Activated T-helper 1 cell treated with Interleukin-2 at 50 U/mL for 16 hours (primary cell): ENCODE measurements at places on chromosomes 2 and 18.

GRCh38 chr2:6368281-6368680 lies 497.4 kb downstream of the CMPK2 start:
- no peak for DNase-seq

DNA sequence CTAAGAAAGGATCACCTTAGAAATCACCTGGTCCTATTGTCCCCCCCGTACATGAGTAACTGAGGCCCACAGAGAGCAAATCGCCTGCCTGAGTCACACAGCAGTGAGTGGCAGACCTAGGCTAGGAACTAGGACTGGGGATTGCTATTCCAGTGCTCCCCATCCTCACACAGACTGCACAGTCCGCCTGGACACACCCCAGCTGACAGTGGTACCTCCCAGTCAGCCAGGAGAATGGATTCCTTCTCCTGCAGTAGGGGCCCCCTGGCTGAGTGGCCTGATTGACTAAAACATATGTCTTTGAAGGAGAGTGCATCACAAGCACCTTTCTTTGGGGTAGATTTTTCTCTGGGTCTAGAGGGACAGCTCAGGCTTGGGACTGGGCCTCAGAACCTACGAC lies 32.4 kb upstream of the SLC35F6 start:
- DNase-seq = no peak

GRCh38 chr2:118975133-118975532 lies 33.1 kb downstream of the MARCO start:
- DNase-seq = no peak

DNA sequence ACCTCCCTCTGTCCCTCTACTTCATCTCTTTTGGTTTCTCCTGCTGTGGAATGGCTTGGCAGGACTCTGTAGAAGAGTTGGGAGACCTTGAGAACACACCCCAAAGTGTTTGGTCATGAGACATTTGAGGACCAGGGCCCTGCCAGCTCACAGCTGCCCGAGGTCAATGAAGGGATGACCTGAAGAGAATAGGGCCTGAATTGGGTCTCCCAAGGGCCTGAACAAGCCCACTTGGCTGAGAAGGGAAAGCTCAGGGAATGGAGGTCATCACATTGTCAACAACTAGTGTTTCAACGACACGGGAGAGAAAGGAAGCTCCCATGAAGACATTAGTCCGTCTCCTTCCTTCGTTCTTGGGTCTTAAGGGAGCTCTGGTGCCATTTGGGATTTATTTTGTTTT lies 52.8 kb downstream of the TTC32 start:
- no peak for DNase-seq

GRCh38 chr2:120983344-120983743 lies 247.7 kb downstream of the GLI2 start:
- DNase-seq = no peak

- DNase-seq = no peak
Observed at GRCh38 chr2:49753344-49753985, 599.1 kb upstream of the FSHR start.

DNA sequence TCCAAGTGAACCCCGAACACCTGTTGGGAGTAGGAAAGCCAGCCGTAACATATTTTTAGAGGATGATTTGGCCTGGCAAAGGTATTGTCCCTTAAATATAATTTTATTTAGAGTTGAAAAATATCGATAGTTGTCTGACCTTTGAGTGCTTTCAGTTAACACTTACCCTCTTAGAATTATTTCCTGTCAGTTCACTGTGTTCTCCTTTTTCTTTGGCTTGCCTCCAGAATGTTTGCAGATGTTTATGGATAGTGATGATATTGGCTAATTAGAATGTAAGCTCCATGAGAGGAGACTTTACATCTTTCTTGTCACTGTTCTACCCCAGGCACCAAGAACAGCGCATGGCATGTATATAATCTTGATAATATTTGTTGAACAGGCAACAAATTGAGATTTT lies 19.8 kb downstream of the PIKFYVE start:
- no peak for DNase-seq

- no peak for DNase-seq
Observed at GRCh38 chr2:85244828-85245227, 83.0 kb downstream of the TGOLN2 start.

DNA sequence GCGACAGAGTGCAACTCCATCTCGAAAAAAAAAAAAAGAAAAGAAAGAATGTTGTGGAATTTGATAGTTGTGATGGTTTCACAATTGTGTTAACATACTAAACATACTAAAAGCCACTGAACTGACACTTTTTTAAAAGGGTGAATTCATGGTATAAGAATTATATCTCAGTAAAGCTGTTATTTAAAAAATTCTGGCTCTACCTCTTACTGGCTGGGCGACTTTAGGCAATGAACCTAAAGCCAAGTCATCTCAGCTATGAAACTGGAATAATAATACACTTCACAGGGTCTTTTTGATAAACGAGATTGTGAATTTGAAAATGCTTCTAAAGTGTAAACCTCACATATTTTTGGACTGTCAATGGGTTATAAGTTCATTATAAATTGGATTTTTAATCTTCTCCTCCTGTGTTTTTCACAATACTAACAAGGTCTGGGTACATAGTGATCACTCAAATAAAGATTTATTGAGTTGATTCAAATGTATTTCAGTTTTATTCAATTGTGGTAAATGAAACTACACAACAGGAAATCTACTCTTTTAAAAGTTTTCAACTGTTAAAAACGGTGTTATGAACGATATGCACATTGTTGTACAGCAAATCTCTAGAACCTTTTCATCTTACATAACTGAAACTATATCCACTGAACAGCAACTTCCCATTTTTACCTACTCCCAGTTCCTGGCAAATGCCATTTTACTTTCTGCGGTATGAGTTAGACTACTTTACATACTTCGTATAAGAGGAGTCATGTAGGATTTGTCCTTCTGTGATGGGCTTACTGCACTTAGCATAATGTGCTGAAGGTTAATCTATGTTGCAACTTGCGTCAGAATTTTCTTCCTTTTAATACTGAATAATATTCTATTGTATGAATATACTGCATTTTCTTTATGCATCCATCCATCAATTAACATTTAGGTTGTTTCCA lies 43.0 kb upstream of the GTF2A1L start:
- no peak for DNase-seq

- DNase-seq = no peak
Observed at GRCh38 chr2:197814526-197814925, 10.1 kb downstream of the PLCL1 start.

DNA sequence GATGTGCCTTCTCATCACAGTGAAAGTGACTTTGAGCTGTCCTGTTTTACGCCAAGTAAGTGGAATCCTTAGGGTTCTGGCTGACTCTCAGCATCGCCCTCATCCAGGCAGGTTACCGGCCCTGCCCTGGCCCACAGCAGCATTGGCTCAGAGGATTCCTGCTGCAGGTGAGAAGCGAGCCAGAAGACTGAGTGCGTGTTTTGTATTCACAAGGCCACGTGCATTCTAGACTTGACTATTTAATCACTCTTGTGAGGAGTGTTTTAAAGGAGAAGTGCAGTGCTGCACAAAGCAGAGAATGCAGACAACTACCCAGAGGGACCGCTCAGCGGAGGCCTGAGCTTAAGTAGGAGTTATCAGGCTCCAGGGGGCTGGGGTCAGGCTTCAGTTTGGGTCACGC lies 48.3 kb downstream of the LAMA3 start:
- DNase-seq = no peak

- DNase-seq = no peak
Observed at GRCh38 chr2:168330624-168331423, 83.4 kb upstream of the STK39 start.

DNA sequence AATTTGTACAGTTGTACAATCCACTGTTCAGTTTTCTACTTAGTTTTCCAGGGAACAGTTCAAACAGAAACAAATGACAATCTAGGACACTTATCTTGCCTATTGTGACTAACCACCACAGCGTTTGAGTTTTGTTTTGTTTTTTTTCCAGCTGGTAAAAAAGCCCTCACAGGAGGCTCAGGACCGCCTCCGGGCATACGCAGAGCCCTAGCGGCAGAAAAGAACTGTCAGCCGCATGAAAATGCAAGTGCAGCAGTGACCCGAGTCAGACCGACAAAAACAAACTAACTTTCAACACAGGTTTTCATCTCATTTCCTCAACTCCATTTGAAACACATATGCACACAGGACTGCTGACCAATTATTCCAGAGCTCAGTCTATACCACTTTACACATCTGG lies 68.6 kb downstream of the STEAP3 start:
- DNase-seq = no peak

DNA sequence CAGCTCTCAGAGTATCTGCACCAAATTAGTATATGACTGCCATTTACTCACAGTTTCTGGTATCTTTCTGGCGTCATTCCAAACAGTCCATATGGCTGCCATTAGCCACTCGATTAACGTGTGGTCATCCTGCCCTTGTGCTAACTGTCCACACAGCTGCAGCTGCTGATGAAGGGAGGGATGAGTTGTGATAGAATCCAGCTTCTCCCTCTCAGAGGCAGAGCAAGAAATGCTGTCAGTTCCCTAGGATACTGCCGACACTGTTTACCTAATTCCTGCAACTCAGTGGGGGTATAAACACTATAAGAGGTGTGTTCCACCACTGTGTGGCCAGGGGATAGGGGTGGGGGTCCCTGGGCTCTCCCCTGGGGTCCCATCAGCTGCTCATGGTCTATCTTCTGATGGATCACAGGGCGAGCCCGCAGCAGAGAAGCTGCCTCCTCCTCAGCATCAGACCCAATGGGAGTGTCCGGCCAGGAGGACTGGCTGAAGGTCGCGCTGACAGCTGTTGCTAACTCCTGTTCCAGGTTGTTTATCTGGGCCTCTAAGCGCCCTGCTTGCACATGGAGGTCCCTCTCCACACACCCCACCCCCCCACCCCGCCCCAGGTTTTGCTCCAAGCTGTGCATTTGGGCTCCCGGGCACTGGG lies 17.3 kb upstream of the KLHL23 start:
- DNase-seq = no peak
